HS-27A (cell line): ENCODE measurements at places on chromosomes 13 and 19.

GRCh38 chr19:45637890-45638667 lies 1.1 kb downstream of the EML2 start:
- DNase-seq, result no peak

DNA sequence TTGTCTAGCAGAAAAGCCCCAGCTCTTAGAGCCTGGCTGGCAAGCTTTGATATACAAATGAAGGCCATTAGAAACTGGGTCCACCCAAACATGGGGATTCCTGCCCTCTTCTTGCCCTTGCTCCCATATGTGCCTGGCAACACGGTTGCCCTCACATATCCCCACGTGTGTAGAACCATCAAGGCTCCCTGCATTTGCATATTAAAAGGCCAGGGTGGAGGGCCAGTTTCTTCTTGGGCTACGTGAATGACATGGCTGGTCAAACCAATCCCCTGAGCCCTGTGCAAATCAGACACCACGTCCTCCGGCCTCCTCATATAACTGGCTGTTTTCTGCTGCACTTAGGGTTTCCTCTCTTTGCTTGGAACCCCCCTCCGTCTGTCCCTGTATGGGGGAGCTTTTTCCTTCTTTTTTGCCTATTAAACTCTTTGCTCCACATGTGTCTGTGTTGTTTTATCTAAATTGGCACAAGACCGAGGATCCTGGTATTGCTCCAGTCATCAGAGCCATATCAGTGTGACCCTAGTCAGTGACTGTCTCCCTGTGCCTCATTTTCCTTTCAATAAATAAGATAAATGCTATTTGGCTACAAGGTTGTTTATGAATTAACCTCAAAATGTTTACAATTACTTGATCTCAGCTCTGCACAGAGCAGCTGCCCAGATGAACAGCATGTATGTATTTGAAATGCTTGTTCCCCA lies 30.3 kb upstream of the CEACAM1 start:
- DNase-seq, result no peak

DNA sequence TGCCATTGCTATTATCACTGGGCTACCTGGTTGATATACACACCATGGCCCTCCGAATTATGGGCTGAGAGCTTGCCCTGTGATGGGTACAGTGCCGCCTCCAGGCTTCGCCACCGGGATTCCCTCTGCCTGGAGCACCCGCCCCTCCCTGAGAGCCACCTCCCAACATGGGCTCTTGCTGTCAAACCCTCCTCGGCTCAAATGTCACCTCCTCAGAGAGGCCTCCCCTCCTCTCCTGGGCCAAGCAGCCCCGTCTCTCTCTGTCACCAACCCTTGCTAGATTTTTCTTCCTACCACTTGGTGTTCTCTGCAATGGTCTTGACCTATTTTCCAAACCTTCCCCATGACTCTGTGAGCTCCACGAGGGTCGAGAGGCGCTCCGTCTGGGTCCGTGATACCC lies 12.2 kb upstream of the TLE2 start:
- no peak for DNase-seq

DNA sequence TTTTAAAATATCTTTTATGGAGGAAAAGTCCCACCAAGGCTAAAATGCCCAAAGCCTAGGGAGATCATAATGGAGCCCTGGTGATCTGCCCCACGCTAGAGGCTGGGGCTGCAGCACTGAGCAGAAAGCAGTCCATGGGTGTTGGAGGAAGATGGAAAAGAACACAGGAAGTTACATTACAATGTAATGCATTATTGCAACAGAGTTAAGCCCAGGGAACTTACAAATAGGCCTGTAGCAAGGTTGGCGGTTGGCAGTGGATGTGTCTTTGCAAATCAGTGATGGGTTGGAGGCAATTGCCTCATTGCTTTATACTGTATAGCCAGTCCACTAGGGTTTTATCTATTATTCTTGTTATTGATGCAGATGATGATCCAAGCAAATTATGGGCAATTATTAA lies 399.9 kb downstream of the NDFIP2 start:
- no peak for DNase-seq

- DNase-seq, result no peak
Observed at GRCh38 chr19:49718991-49719390, 28.1 kb downstream of the CPT1C start.

GRCh38 chr19:57443121-57443696 lies 8.1 kb downstream of the ZNF749 start:
- DNase-seq, result no peak
